ENCODE measurements at places on chromosomes 4 and X.

- DNase-seq: no peak
Observed at GRCh38 chr4:145530662-145531061, 49.0 kb downstream of the SMAD1 start.

- DNase-seq: no peak
Observed at GRCh38 chr4:73741750-73742489, 1.6 kb downstream of the CXCL8 start.

- no peak for DNase-seq
Observed at GRCh38 chr4:54400802-54401201, 171.7 kb downstream of the PDGFRA start.

DNA sequence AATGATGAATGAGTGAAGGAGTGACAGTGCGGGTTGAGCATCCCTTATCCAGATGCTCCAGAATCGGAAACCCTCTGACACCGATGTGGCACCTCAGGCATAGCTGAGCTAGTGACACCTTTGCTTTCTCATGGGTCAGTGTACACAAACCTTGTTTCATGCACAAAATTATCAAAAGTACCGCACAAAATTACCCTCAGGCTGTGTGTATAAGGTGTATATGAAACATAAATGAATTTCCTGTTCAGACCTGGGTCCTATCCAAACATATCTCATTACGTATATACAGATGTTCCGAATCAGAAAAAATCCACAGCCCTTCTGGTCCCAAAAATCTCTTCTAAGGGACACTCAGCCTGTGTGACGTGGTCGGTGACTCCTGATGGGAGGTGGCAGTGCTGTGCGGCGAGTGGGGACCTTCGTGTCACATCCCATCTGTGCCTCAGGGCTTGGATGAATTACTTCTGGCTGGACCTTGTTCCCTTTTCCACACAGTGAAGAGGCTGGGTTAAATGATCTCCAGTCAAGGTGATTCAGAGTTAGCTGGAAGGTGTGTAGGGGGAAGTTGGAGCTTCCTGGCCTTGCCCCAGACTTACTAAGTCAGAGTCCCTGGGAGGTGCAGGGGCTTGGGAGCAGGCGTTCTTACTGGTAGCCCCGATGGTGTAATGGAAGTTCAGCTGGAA is 18.8 kb downstream of the RGS12 start:
- DNase-seq: no peak

DNA sequence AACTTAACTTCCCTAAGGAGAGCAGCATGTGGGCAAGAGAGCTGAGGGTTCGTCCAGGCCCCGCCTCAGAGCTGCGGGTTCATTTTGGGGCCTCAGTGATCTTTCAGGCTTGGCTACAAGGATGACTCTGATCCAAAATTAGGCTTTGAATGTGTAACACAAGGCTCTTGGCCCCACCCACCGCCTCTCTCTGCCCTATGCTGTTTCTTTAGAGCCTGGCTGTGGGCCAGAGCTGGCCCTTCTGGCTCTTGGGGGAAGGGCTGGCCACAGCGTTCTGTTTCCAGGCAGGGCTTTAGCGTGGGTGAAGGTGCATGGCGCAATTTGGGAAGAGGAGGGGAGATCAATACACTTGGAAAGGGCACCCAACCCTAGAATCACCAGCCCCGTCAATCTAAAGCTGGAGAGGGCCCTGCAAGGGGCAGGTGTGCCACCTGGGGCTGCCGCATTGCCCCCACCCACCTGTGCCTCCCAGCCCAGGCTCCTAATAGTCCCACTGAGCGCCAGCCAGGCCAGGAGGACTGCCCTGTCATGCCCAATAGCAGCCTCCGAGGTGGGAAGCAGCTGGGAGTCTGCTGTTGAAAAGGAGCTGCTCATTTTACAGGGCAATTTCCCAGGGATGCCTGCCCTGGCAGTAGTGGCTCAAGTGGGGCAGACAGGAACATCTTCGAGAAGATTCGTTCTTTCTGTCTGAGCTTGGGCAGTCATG is 84.5 kb upstream of the MAML3 start:
- peak; percentile 91 for DNase-seq

GRCh38 chr4:183223053-183223452 is 97.0 kb downstream of the CLDN22 start:
- DNase-seq: no peak

DNA sequence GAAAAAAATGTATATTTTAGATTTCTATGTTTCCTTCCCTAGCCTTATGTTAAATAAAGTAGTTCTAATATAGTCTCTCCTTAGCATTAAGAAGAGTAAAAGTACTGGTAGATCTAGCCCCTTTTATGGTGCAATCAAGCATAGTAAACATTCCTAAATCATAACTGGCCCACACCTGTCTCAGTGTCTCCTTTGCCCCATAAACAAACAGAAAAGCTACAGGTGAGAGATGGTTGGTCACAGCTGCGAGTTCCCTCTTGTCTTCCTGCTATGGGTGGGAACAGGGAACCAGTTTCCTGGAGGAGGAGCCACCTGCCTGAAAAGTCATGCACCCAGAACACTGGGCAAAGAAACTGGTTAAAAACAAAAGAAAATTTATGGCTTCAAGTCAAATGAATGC is 16.6 kb downstream of the SOWAHB start:
- no peak for DNase-seq

- peak; percentile 41 for DNase-seq
Observed at GRCh38 chrX:46588263-46588662, 14.7 kb downstream of the CHST7 start.

DNA sequence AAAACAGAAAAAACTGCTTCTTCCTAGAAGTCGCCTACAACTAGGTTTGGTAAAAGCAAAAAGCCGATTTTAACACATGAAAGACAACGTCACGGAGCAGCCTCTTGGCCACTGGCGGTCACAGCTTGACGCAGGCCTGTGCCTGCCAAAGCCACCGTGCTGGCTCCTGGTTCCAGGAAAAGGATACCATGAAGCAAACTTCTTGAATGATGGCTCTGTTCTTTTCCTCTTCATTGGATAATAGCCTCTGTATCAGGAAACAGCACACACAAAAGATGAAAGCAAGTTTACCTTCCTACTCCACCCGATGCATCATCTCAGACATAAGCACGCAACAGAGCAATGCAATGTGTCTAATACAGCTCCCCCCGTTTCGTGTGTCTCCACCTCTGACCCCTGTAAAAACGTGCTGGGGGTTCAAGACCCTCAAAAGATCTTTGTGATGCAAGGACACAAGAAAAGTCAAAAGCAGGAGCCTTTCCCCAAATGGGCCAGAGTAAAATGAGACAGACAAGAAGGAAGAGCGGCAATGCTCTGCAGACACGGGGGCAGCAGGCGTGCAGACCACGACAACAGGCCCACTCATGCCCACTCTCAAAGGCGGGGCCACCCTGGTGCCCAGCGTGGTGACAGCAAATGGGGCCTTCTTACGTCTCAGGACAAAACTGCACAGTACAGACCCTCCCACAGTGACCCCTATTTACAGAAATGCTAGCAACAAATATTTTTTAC is 19.4 kb downstream of the GAK start:
- DNase-seq: no peak

DNA sequence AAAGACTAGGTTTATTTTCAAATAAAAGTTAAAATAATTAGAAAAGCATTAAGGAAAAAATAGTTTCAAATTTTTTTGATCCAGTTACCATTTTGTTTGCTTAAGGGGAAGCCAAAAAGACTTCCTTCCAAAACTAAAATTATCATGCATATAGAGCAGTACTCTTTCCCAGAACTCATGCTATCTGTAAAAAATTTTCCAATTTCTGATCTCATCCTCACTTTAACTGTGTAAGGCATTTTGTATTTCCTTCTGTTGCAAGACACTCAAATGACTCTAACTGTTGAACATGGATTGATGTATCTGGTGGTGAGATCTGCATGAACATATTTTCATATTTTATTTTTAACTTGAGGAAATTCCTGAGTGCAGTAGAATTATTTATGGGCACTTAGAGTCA is 150.1 kb downstream of the ADAM29 start:
- no peak for DNase-seq

DNA sequence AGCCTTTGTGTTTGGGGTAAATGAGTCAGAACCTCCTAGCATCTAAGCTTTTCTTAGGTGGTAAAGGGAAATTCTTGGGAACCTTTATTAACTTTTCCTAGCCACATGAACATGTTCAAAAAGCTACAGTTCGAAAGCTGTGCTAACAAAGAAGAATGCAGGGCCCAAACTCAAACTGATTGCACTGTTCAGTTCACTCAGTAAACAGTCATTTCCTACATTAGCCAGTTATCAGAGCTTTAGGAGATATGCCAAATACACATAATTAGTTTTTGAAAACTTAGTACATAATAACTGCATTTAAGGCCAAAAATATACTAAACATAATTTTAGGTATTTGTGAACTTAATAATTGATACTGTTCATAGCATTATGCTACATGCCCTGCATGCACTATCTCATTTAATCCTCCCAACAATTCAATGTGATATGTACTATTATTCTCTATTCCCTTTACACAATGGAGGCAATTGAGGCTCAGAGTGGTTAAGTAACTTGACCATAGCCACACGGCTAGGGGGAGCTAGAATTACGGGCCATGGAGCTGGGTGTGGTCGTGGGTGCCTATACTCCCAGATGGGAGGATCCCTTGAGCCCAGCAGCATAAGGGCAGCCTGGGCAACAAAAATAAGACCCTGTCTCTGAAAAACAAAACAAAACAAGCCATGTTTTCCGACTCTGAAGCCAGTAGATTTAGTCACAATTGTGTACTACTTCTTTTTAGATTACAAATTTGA is 43.9 kb upstream of the PDGFRA start:
- no peak for DNase-seq

GRCh38 chr4:122728856-122729255 is 3.6 kb upstream of the BBS12 start:
- no peak for DNase-seq

DNA sequence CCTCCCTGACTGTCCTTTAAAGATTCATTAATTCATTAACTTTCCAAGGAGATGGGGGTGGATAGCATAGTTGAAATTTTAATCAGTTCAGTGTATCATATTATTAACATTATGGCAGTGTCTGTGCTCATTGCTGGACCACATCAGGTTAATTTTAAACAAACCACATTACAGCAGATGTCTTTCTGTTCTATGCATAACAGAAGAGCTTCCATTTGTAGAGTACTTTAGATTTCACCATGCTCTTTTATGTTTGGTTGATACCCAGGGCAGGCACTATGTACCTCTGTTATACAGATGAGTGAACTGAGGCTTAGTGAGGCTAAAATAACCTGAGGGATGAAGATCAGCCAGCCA is 41.1 kb downstream of the AFF2 start:
- no peak for DNase-seq

GRCh38 chr4:187268940-187269339 is 545.3 kb upstream of the FAT1 start:
- DNase-seq: no peak

GRCh38 chrX:1803741-1804140 is 188.9 kb downstream of the ASMT start:
- DNase-seq: no peak

- DNase-seq: no peak
Observed at GRCh38 chr4:106676173-106676921, 307.8 kb upstream of the GIMD1 start.

- DNase-seq: no peak
Observed at GRCh38 chr4:115145393-115146160, 32.2 kb upstream of the NDST4 start.

GRCh38 chrX:36422368-36422767 is 502.8 kb downstream of the CFAP47 start:
- no peak for DNase-seq

GRCh38 chrX:34874763-34875162 is 67.8 kb upstream of the FAM47B start:
- DNase-seq: no peak

- no peak for DNase-seq
Observed at GRCh38 chr4:153027866-153028265, 91.7 kb downstream of the FHDC1 start.

DNA sequence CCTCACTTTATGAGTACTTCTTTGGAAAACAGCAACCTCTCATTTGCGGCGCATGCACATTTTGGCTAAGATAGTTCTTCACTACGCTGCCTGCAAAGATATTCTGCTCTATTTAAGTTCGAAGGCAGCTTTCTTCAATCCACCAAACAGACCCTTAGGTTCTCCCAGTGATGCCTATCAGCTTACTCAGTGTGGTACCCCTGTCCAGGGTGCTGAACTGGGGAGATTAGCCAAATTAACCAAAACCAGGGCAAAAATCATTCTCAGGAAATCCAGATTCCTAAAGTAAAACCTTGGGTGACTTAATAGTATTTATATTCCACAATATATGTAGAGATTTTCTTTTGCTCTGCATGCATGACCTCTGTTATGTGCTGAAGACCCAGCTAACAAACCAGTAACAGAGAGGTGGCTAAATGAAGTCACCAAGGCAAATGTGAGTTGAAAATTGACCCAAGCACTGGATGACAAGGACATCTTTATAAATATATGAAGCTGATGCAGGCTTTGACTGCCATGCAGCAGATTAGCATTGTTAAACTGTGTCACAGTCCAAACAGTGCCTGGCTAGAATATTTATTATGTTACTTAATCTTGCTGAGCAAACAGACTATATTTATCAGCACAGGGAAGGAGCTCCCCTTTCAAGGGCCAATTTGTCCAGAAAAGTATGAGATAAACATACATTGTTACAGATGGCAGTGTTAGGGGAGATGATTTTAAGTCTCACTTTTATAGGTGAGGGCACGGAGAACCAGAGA is 418.2 kb downstream of the STIM2 start:
- DNase-seq: no peak

- no peak for DNase-seq
Observed at GRCh38 chr4:99361268-99361898, 8.8 kb upstream of the ADH1C start.

DNA sequence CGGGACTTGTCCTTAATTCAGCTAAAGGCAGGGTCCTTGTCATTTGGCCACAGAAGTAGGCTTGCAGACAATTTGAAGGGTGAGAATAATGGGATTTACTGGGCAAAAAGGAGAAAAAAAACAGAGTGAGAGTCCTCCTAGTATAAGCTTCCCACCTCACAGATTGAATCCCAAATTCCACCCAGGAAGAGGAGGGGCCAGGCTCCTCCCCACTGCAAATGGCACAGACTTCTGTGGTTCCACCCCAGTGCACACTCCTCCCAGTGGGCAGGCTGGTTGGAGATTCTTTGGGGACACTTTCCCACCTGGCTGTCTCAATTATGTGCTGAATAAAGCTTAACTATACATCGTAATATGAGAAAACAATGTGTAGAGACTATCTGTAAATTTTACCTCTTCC is 31.6 kb downstream of the MEPE start:
- no peak for DNase-seq
